ENCODE measurements at places on chromosomes 6 and 20.

- no peak for DNase-seq
Measured at GRCh38 chr6:50868466-50868865, 49.8 kb downstream of the TFAP2B start.

- no peak for DNase-seq
Measured at GRCh38 chr6:32095338-32096086, 13.6 kb downstream of the TNXB start.

GRCh38 chr6:157471077-157471686 is 90.2 kb downstream of the ZDHHC14 start:
- no peak for DNase-seq

- DNase-seq = peak; percentile 82
Measured at GRCh38 chr6:122696079-122696478, 83.4 kb upstream of the FABP7 start.

- DNase-seq = no peak
Measured at GRCh38 chr20:19508449-19508848, 249.6 kb upstream of the RIN2 start.

DNA sequence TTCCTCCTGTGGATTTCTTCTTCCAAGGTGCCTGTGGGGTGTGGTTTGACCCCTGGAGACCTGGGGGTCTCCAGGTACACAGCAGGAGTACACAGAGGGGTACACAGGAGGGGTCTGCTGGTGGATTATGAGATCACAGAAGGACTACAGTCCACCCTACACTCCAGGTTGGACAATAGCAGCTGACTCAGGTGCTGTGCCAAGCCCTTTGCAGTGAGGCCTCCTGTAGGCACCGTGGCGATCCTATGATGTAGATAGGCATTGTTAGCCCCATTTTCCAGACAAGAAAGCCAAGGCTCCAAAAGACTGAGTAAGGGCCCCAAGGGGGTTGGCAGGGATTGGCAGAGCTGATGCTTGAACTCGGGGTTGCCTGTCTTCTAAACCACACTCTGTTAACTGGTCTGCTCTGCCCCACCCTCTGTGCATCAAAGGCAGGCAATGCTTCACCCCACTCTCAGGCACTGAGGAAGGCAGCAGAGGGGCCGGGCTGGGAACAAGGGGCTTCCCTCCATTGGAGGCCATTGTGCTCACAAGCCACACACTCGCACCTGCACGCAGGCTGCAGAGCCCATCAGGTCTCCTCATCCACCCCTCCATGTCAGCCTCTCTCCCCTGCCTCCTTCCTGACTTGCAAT is 77.5 kb upstream of the SIRPA start:
- no peak for DNase-seq

DNA sequence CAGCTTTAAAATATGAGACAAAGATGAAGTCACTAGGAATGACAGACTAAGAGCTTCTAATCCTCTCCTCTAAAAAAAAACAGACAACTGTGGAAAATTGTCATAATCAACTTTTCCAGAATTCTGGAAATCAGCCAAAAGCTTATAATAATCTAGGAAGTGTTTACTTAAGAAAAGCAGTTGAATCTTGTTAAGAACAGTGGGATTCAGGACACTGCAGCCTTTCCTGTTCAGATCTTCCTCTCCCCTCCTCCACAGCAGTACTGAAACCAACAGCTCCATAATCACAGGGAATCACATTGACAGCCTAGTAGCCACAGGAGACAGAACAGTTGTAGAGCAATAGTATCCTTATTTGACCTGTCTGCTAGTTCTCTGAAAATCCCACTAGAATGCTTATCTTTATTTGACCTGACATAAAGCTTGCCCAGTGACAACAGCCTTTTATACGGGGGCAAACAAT is 41.6 kb downstream of the IBTK start:
- no peak for DNase-seq

- peak; percentile 8 for DNase-seq
Measured at GRCh38 chr6:18053078-18053477, 65.6 kb upstream of the KIF13A start.

GRCh38 chr6:568954-569523 is 87.9 kb downstream of the HUS1B start:
- DNase-seq = no peak

- DNase-seq = peak; percentile 84
Measured at GRCh38 chr6:84618046-84618752, 146.2 kb downstream of the TBX18 start.

- no peak for DNase-seq
Measured at GRCh38 chr6:105258816-105259215, 79.0 kb upstream of the POPDC3 start.

DNA sequence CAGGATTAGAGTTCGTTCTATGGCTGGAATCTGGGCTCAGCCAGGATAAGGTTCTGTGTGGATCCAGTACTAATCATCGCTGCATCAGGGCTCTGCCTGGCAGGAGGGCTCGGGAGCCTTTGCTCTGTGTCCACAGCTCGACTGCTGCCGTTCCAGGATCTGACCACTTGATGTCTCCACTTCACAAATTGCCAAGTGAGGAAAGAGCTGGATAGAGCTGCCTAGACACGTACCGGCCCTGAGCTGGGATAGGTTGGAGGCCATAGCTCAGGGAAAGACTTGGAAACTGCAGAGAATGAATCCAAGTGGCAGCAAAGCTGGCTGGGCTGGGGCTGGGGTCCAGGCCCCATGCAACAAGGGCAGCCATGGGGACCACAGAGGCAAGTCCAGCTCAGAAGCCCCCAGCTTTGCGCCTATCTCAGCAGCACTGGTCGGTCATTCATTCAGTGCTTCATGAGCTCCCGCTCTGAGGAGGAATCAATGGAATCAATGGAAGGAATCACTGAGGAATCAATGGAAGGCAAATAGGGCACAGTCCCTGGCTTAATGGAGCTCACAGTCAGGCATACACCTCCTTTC is 38.0 kb upstream of the TOP1 start:
- DNase-seq = peak; percentile 71

- DNase-seq = no peak
Measured at GRCh38 chr6:74757813-74758212, 448.0 kb downstream of the COL12A1 start.

DNA sequence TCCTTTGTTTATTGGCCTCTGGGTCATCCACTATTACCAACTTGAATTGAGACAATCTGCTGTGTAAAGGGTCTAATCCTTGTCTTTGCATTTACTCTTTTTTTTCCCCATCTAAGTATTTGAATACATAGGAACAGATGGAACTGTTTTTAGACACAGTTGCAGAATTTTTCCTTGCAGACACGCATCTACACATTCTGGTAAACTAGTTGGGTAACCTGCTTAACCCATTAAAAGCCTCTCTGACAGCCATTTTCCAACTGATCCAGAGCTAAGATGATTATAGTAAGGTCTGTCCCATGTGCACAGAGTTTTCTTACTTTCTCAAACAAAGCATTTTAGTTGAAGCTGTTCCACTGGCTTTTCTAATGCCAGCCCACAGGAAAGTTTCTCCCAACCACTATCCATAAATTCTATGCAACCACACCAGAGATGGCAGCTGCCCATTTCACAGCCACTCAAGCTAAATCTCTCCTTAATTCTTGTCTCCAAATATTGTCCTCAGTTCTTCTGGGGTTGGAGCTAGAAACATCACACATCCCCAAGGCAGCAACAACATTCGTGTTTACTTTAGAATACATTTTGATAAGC is 492.1 kb downstream of the MAFB start:
- no peak for DNase-seq

DNA sequence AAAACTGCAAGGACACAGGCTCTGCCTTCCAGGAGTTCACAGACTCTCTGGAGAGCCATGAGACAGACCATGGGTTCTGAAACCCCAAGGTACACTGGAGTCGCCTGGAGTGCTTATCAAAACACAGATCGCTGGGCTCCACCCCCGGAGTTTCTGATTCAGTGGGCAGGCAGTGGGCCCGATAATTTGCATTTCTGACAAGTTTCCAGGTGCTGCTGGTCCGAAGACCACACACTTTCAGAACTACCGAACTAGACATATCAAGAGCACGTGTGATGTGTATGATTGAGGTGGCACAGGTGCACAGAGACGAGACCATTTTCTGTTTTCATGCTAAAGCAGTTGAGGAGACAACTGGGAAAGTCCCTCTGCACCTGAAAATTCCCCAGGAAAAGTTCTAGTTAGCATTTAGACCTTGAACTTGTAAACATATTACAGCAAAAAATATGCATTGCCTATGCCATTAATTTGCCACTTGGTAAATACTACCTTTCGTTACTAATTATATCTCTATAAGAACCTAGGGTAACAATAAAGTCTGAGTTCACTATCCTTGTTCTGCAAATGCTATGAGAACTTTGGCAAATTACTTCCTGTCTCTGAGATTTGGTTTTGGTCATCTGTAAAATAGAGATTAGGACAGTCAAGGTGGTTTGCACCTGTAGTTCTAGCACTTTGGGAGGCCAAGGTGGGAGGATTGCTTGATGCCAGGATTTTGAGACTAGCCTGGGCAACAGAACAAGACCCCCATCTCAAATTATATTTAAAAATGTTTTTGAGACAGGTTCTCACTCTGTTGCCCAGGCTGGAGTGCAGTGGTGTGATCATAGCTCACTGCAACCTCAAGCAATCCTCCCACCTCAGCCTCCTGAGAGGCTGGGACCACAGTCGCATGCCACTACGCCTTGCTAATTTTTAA is 14.3 kb upstream of the PIM1 start:
- no peak for DNase-seq

DNA sequence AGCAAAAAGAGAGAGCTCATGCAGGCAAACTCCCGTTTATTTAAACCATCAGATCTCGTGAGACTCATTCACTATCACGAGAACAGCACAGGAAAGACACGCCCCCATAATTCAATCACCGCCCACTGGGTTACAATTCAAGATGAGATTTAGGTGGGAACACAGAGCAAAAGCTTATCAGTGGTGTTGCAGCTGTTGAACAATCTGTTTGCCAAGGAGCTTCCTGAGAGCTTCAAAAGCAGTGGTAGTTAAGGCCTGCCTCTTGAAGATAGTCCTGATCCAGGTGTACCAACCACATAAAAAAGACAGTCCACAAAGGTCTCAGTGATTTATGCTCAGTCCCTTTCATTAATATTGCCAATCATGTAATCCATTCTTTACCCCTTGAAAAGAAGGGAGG is 269.4 kb upstream of the IRAK1BP1 start:
- DNase-seq = no peak

- peak; percentile 63 for DNase-seq
Measured at GRCh38 chr6:111709615-111710398, 104.1 kb upstream of the TRAF3IP2 start.

DNA sequence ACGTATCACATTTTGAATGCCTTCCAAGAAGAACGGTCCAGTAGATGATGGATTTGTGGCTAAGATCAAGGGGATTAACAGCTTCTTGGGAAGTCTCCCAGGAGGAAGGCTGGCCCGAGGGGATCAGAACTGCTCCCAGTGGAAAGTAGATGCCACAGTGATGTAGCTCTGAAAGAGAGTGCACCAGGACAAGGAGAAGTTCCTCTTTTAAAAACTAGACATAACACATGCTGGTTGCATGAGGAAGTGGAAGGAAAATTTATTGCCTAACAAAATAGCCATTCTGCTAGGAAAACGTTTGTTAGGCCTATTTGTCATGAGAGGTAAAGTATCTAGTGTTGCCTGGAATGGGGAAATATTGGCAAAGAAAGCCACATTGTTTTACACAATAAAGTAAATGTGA is 87.8 kb downstream of the CDH26 start:
- no peak for DNase-seq

- DNase-seq = peak; percentile 28
Measured at GRCh38 chr20:3407040-3407770, at the start of gene DNAAF9. TSS of gene DNAAF9 (minus strand) at chr20:3407669. CDS start at chr20:3407557, 112 bp downstream.

DNA sequence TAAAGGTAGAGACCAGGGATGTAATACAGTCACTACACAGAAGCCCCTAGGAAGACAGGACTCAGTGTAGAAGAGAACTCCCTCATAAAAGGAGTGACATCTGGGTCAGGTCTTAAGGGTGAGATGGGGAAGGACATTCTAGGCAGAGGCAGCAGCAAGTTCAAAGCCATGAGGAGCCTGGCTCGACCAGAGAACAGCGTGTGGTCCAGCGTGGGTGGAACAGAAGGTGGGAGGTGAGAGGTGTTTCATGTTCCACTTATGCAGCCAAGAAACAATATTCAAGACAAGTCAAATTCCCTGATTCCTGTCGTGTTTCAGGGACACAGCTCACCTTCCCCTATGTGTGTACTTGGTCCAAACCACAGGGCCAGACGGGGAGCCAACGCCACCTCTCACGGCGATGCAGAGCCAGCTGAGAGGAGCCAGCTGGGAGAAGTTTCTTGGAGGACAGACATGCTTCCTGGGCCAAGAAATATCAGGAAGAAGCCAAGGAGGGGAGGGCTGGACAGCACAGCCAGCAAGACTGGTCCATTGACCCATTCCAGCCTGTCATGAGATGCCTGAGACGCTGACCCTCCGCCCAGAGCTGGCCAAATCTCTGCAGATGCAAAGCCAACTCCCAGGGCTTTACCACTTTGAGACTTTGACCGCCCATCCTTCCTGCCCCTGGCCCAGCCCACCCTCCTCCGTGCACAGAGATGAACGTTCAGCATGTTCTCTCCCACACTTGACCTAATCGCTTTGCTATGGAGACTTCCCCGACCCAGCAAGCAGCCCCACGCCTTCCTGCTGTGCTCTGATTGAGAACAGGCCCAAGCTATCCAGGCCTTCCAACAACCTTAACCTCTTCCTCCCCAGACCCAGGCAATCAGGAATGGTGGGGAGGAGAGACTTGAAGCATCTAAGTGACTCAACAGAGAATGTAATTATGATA is 113.8 kb downstream of the PRND start:
- no peak for DNase-seq
